ENCODE measurements at places on chromosomes 6 and 20.

GRCh38 chr6:88972504-88973423 is 9.3 kb upstream of the RNGTT start:
- no peak overlapping the region for H3K27ac ChIP-seq
- no peaks in the 10 kb centered on the region for H3K36me3 ChIP-seq
- no peaks in the 10 kb centered on the region for H3K27me3 ChIP-seq

- H3K36me3 ChIP-seq = no peaks in the 10 kb centered on the region
- peaks cover 17% of the 10 kb centered on the region for H3K4me1 ChIP-seq
- H3K27me3 ChIP-seq = no peaks in the 10 kb centered on the region
- no peak overlapping the region for H3K4me3 ChIP-seq
These were observed 62.0 kb upstream of the TOP1 start for GRCh38 chr20:40966516-40967185.

GRCh38 chr6:1445650-1446330 is 56.4 kb downstream of the FOXF2 start:
- no peaks in the 10 kb centered on the region for H3K27me3 ChIP-seq
- DNase-seq = no peak
- no peaks in the 10 kb centered on the region for H3K4me1 ChIP-seq
- H3K27ac ChIP-seq = no peak overlapping the region
- no peak overlapping the region for H3K4me3 ChIP-seq

DNA sequence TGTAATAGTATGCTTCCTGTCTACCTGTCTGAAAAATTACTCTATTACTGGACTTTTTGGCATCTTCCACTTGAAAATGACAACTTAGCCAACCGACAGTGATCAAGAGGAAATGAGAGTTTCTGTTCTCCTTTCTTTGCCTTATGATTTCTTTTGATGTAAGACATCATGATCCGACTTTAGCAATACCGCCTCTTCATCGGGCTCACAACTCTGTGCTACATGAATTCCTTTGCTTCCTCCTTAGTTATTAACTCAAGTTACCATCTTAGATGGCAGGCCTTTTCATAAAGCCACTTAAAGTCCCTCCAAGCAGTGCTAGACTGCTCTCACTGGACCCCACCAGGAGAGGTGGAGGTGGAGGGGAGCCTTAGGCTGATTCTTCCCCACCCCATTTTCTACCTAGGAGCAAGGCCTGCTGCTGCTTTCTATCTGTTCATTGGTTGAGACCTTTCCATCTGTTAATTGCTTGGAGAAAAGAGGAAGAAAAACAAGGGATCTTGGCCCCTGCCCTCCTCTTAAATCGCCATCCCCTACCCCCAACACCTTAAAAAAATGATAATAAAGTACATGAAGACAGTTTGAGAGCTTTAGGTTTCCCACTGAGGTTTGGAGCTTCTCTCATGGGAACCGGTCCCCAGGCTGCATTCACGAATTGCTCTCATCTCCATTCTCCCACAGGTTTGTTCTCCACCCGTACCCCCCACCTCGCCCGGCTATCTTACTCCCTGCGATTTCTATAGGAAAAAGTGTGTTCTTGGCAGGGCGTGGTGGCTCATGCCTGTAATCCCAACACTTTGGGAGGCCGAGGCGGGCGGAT is 21.6 kb upstream of the MCM3 start:
- no peaks in the 10 kb centered on the region for H3K36me3 ChIP-seq
- no peak for DNase-seq
- peak overlapping the region; percentile 77 for H3K27ac ChIP-seq

DNA sequence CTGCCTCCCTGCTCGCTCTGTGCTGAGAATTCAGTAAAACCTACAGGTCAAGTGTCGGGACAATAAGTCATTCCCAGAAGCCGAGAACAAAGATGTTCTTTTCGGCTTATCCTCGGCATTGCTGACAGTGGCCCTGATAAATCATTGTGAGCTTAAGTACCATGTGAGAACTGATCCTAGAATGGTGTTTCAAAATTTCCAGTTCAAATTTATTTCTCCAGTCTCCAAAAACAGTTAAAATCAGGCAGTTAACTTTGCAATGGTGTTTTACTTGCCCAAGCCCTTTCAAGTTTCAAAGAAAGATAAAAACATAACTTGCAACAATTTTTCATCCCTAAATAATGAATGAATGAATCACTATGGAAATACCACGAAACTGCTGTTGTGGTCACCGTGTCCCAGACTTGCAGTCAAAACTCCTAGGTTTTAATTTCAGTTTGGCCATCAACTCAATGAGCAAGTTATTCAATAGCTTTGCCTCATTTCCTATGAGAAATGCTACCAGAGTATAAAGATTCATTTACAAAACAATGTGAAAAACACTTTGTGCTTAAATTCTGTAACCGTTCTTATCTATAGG is 4.3 kb downstream of the ATP5F1E start:
- H3K27ac ChIP-seq = no peak overlapping the region
- no peak overlapping the region for H3K4me3 ChIP-seq
- DNase-seq = no peak
- H3K27me3 ChIP-seq = no peaks in the 10 kb centered on the region
- peaks cover 77% of the 10 kb centered on the region for H3K36me3 ChIP-seq

GRCh38 chr20:3753098-3753497 is 14.5 kb downstream of the ADISSP start:
- H3K27ac ChIP-seq = no peak overlapping the region
- peaks cover 19% of the 10 kb centered on the region for H3K36me3 ChIP-seq
- H3K27me3 ChIP-seq = peaks cover 5% of the 10 kb centered on the region
- H3K4me1 ChIP-seq = peaks cover 29% of the 10 kb centered on the region
- H3K4me3 ChIP-seq = no peak overlapping the region
- DNase-seq = no peak

Measured in lower lobe of right lung (tissue), 2 donors.